Activated CD8-positive, alpha-beta memory T cell treated with anti-CD3 and anti-CD28 coated beads for 48 hours (primary cell): ENCODE measurements at places on chromosomes 7 and 10.

GRCh38 chr7:74178632-74179031 is 4.5 kb downstream of the EIF4H start:
- no peak for DNase-seq

GRCh38 chr7:123867225-123867624 is 22.3 kb downstream of the HYAL4 start:
- no peak for DNase-seq

DNA sequence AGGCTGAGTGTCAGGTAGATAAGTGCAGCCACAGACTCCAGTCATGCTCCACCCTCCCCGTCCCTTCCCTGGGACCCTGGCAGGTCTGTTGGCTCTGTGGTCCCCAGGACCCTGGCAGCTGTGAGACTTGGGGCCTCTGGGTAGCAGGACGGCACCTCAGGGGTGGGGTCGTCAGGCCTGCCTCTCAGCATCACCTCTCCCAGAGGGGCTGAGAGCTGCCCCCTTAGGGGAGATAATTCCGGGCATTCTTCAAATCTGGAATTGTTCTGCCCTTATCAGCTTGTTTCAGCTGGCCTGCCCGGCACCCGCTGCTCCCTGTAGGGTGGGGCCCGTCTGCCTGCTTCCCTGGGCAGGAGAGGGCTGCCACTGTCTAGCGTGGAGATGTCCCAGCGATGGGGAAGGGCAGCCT is 23.3 kb downstream of the PODXL start:
- DNase-seq: no peak

DNA sequence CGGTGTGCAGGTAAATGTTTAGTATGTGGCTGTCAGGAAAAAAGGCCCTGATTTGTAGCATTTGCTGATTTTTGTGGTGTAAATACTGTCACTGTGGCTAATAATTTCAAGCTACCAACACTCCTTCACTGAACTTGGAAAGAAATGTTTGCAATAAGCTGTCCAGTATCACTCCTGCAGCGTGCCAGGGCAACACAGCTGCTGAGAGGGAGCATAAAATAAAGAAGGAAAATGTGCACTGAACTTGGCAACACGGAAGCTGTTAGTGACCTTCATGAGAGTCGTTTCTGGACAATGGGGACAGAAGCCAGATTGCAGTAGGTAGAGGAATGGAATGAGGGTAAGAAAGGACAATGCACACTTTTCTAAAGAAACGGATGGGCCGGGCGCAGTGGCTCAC is 37.9 kb upstream of the FHIP2A start:
- no peak for DNase-seq

- no peak for DNase-seq
Observed at GRCh38 chr10:59868696-59869593, 37.4 kb downstream of the CCDC6 start.

- no peak for DNase-seq
Observed at GRCh38 chr7:46484906-46485305, 563.8 kb upstream of the IGFBP3 start.

DNA sequence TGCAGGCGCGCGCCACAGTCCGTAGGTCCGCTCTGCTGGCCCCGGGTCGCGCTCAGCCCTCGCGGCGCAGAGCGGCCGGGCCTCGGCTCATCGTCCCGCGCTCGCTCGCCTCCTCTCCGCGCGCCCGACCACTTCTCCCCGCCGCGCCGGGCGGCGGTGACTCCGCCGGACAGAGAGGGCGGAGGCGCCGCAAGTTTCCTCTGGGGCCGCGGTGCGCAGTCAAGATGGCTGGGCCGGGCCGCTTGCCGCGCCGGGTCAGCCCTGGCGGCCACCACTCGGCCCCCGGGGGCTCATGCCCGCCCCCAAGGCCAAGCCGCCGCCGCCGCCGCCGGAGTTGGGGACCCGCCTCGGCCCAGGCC is 441 bp downstream of the FZD8 start:
- no peak for DNase-seq

DNA sequence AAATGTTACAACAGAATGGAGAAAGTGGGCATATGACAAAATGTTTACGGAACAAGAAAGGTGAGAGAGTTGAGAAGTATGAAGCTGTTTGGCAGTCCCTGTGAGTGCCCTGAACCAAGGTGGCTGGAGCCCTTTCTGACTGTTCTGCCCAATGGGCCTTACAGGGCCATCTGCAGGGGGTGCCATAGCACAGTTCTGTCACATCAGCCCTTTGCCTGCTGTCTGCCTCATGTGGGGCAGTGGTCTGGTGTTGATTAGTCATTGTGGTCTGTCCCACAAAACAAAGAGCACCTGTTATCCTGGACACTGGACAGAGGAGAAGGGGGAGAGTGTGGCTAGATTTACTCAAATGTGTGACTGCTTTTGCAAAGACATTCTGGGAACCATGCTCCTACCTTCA is 51.5 kb upstream of the OSBPL3 start:
- DNase-seq: no peak

DNA sequence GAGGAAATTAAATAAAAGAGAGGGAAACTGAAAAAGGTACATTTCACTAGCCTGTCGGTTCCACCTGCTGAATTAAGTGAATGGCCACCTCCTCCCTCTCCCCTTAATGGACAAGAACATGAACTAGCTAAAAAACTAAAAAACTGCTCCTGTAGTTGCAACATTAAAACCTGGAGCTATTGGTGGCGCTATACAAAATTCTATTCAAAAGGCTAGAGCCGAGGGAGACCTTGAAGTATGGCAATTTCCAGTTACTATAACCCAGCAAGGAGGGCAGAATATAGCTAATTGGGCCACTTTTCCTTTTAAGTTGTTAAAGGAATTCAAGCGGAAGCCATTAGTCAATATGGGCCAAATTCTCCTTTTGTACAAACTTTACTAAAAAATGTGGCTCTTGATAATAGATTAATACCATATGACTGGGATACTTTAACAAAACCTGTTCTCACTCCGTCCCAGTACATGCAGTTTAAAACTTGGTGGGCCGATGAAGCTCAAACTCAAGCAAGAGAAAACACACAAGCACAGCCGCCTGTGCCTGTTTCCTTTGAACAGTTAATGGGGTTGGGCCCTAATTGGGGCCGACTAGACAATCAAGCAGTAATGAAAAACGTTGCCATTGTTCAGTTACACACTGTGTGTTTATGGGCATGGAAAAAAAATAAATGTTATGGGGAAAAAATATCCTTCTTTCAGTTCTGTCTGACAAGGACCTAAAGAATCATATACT is 6.5 kb upstream of the CHST3 start:
- no peak for DNase-seq

GRCh38 chr10:44909910-44910309 is 1.2 kb upstream of the TMEM72 start:
- DNase-seq: no peak

DNA sequence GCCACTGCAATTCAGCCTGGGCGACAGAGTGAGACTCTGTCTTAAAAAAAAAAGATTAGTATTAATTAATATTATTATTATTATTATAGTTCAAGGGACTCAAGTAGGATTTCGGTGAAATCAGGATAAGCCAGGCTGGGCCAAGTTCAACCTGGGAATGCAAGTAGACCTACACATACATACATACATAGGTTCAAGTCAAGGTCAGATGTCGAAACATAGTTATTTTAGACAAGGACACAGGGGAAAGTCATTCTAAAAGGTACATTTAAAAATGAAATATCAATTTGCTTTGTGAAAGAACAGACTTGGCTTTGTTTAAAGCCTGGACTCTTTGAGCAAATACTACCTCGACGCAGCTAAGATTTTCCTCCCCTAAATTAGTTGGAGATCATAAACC is 149.3 kb downstream of the RNF133 start:
- DNase-seq: no peak

DNA sequence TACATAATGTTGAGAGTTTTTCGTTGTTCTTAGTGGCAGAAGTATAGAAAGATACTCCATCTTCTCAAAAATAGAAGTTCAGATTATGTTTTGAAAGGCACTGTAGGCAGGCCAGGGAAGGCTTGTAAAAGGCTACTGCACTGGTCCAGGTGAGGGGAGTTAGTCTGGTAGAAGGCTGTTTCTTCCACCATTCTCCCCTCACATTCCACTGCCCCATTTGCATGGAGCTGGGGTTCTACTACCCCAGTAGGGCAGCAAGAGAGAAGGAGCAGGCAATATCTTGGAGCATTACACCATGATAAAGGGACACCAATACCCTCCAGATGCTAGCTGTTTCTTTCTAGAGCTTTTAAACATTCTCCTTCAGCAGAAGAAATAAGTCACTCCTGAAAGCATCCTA is 16.5 kb upstream of the SGMS1 start:
- DNase-seq: no peak

DNA sequence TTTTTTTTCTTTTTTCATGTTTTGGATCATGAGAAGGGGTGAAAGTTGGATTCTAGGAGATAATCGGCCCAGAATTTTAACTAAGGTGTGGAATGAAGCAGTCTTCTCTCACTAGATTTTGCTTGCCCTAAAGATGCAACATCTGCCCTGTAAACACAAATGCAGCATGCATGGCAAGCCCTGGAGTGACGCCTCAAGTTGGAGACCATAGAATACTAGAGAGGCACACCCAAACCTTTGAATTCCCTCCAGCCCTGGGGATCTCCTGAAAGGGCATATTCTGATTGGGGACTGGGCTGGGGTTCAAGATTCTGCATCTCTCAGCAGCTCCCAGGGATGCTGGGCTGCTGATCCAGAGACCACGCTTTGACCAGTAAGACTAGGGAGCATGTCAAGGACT is 127.7 kb upstream of the PRR15 start:
- DNase-seq: no peak

- DNase-seq: no peak
Observed at GRCh38 chr10:103709341-103709920, 145.9 kb downstream of the SH3PXD2A start.

DNA sequence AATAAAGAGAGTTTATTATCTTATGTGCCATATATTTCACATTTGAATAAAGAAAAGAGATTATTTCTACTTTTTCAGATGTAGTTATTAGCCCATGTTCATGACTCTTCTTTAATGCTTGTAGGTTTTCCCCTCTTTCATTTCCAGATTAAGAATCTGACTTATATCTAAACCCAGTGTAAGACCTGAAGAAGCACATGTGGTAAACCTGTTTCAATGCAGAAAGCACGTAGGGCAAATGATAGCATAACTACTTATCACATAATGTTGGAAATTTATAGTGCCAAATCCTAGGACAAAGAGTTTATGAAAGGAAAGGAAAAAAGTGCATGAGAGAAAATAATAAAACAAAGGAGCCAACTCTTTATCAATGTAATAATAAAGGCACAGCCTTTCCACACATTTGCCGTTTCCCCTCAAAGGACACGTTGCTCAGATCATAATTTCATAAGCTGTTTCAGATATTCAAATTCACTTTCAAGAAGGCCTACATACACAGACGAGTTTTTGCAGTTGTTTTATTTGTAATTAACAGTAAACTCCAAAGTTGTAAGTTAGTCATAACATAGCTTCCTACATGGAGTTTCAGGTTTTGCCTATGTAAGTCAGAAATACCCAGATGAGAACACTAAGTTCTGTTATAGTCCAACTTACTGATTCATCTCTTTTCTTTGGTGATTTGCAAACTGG is 88.8 kb upstream of the MDFIC start:
- no peak for DNase-seq

GRCh38 chr10:110733218-110733952 is 89.2 kb downstream of the RBM20 start:
- DNase-seq: no peak

DNA sequence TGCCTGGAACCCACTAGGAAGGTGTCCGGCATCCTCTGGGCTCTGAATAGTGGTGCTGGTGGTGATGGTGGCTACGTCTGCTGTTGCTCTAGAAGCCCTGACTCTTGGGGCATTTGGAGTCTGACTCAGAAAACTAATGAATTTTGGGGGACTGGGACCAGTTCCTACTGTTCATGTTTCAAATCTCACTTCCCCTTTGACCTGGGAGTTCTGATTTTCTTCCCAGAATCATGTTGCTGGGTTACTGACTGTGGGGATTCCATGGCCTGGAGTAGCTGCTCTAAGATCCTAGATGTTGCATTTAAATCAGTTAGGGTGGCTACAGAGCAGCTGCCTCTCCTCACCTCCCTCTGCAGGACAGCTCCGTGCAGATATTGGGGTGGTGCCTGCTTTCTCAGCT is 3.2 kb downstream of the TSPAN33 start:
- DNase-seq: no peak

- DNase-seq: no peak
Observed at GRCh38 chr10:79139124-79139835, 70.5 kb downstream of the ZMIZ1 start.

DNA sequence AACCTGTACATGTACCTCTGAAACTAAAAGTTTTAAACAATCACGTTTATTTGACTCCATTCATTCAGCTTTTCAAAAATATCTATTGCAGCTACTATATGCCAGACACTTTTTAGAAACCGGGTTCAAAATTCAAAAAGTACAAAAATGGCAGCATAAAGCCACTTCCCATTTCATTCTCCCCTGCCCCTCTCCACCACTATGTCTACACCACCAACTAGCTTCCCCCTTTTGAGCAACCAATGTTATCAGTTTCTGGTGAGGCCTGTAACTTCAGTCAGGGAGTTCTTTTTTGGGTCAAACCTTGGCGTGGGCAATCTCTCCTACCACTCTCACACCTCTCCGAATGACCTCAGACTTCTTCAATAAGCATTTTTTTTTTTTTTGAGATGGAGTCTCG is 11.5 kb upstream of the HHEX start:
- no peak for DNase-seq

GRCh38 chr10:63083904-63084689 is 49.0 kb upstream of the NRBF2 start:
- no peak for DNase-seq

DNA sequence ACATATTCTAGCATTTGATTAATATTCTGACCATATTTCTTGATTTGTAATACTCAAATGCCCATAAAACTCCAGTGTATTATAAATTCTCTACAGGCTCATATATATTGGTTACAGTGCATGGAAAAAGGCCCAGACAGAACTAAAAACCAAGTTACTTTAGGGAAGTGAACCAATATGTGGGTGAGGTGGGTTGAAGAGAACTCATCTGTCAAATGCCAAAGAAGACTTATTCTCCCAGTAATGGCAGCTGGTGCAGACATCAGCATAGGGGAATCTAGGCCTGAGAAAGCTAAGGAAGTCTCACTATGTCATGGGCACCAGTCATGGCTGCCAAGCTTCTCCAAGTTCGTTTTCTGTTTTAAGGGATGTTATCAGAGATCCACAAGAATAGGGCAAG is 30.6 kb downstream of the ZNF248 start:
- no peak for DNase-seq

DNA sequence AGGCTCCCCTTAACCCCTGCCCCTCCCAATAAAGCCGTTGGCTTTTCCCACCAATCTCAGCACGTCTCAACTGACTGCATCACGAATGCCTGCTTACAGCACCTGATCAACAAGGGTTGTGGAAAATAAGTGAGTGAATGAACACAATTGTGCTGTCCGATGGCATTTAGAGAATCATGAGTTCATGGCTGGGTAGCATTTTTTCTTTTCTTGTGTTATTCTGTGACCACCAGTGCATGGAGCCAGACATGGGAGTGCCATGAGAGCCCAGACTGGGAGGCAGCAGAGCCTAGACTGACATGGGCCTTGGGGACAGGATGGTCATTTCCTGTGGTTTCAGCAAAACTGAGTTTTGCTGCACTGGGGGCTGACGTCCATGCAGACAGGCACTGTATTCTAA is 254.1 kb upstream of the IGFBP3 start:
- DNase-seq: no peak
